ENCODE measurements at places on chromosomes 4 and X.
A peak's percentile ranks its signal among the peaks of the same experiment; 100 is the strongest.

- peak; percentile 80 for DNase-seq
These were observed 83.5 kb upstream of the AFF2 start for GRCh38 chrX:148416931-148417330.

GRCh38 chr4:48680848-48681568 is 99.1 kb downstream of the FRYL start:
- no peak for DNase-seq

- no peak for DNase-seq
These were observed 181.1 kb downstream of the MID1IP1 start for GRCh38 chrX:38982370-38982769.

- no peak for DNase-seq
These were observed 9.3 kb downstream of the ZNF81 start for GRCh38 chrX:47846040-47846439.

- peak; percentile 17 for DNase-seq
These were observed 3.4 kb downstream of the YTHDC1 start for GRCh38 chr4:68346461-68346860.

- no peak for DNase-seq
These were observed 89.2 kb downstream of the ZNF330 start for GRCh38 chr4:141309874-141310273.

GRCh38 chr4:2458546-2459491 is 10.1 kb upstream of the RNF4 start:
- DNase-seq: no peak

- no peak for DNase-seq
These were observed 154.2 kb downstream of the SHOX start for GRCh38 chrX:784829-785228.

DNA sequence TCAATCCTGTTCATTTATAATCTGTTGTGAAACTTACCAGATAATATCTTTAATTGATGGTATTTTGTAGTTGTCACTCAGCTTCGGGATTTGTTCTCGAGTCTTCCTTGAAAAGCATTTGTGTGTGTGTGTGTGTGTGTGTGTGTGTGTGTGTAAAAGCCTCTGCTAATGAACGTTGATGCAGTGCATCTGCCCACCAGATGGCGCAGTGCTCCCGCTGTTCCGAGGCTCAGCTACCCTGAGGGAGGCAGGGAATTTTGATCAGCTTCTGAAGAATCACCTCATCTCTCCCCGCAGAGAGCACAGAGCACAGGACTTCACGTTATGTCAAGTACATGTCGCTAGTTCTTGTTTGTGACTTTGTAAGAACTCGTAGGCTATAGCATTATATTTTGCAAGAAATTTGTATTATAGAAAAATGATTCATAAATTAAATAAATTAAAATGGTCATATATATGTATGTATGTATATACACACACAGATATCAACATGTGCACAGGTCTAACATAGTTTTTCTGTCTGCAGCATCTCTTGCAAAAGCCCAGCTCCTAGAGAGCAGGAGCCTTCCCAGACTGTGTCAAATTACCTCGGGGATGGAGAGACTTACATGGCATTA is 316.7 kb upstream of the IGFBP7 start:
- peak; percentile 61 for DNase-seq

GRCh38 chr4:39233783-39234182 is 51.5 kb downstream of the WDR19 start:
- no peak for DNase-seq

GRCh38 chrX:85630901-85631300 is 251.4 kb upstream of the POF1B start:
- no peak for DNase-seq

- no peak for DNase-seq
These were observed 1.0 kb downstream of the SLC25A5 start for GRCh38 chrX:119469313-119469635.

GRCh38 chr4:53647547-53647946 is 56.3 kb upstream of the LNX1 start:
- no peak for DNase-seq

- peak; percentile 77 for DNase-seq
These were observed 388.2 kb downstream of the STIM2 start for GRCh38 chr4:27248829-27249228.

GRCh38 chr4:88765729-88766128 is 68.1 kb upstream of the NAP1L5 start:
- peak; percentile 82 for DNase-seq

GRCh38 chrX:96430756-96431455 is 253.7 kb upstream of the DIAPH2 start:
- DNase-seq: no peak

GRCh38 chrX:8273451-8273895 is 102.4 kb upstream of the VCX2 start:
- peak; percentile 3 for DNase-seq

GRCh38 chr4:18850867-18851266 is 829.3 kb upstream of the LCORL start:
- DNase-seq: no peak

- DNase-seq: no peak
These were observed 25.7 kb downstream of the USP53 start for GRCh38 chr4:119238068-119238722.

DNA sequence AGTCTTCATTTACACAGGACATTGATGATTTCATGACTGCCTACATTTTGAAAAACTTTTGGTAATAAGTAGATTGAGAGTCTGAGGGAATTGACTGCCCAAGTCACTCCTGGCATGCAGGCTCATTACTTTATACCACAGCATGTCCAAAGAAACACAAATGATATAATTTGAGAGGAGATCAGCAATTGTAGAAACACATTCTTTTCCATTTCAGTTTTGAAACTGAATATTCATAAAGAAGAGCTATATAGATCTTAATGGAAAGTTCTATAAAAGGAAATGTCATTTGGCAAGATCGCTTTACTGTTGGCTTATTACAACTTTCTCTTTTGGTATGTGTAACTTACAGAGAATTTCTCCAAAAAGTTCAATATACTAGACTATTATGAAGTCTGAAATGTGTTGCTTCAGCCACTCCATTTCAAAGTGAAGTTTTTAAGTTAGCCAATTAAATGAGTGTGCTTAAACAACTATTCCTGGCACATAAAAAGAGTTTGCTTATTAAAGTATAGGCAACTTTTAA is 158.0 kb downstream of the ARAP2 start:
- DNase-seq: no peak

GRCh38 chr4:87209182-87209581 is 11.2 kb downstream of the KLHL8 start:
- DNase-seq: no peak

GRCh38 chr4:57191523-57192034 is 81.4 kb upstream of the IGFBP7 start:
- peak; percentile 7 for DNase-seq

DNA sequence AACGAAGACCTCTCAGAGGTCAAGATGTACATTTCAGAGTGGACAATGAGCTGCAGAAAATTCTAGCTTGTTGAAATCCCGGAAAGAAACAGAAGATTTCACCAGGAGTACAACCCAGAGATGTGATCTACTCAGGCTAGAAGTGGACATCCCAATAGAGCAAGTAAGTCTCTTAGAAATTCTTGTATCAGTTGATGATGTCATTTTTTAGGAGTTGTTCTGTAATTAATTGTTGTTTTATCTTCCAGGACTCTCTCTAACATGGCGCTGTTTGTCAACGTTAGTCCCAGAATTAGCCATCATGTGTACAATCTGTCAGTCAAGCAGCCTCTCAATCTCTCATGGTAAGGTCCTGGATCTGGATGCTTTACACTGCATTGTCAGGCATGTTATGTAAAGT is 174.4 kb downstream of the GRIA3 start:
- DNase-seq: no peak

- DNase-seq: peak; percentile 76
These were observed 84.4 kb downstream of the STOX2 start for GRCh38 chr4:183989461-183989860.

GRCh38 chr4:19999276-19999675 is 252.4 kb upstream of the SLIT2 start:
- no peak for DNase-seq

GRCh38 chr4:146275370-146275769 is 61.0 kb downstream of the REELD1 start:
- no peak for DNase-seq

DNA sequence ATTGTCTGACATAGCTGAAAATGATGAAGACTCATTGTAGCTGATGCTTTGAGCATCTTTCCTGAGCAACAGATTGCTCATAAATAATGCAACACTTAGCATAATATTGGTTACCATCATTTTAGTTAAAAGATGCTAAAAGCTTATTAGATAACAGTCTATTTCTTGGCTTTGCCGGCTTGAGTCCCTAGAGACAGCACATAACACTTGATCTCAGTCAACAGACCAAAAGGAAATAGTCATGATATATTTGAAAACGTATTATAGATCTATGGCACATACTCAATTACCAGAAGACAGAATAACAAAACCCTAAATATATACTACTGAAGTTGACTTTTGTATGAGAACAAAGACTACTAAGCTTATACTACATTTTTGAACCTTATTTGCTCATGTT is 846.7 kb upstream of the EPHA5 start:
- DNase-seq: no peak

- DNase-seq: peak; percentile 85
These were observed 105.0 kb downstream of the TBL1X start for GRCh38 chrX:9569876-9570301.

DNA sequence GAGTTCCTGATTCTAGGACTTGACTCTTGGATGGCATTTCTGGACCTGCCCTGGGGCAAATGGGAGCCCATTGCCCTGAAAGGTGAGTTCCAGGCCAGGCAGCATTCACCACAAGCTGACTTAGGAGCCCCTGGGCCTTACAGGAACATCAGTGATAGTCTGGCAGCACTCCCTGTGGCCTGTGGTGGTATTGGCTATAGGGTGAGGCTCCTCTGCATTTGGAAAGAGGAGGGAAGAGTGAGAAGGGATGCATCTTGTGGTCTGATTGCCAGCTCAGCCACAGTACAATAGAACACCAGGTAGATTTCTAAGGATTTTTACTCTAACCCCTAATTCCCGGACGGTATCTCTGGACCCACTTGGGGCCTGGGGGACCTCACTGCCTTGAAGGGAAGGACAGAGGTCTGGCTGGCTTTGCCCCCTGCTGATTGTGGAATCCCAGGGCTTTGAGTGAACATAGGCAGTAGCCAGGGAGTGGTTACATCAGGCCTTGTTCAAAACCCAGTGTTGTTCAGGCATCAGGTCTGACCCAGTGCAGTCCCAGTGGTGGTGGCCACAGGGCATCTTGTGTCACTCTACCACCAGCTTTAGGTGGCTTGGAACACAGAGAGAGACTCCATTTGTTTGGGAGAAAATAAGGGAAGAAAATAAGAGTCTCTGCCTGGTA is 32.9 kb downstream of the MAGED4 start:
- DNase-seq: no peak

GRCh38 chrX:40094041-40094899 is 3.5 kb downstream of the BCOR start:
- DNase-seq: peak; percentile 68

- DNase-seq: peak; percentile 55
These were observed 404.6 kb downstream of the PRDM5 start for GRCh38 chr4:120517966-120518365.

- DNase-seq: no peak
These were observed 505.7 kb downstream of the PACRGL start for GRCh38 chr4:21205821-21206531.

GRCh38 chrX:45422216-45422925 is 221.7 kb upstream of the DIPK2B start:
- peak; percentile 75 for DNase-seq

DNA sequence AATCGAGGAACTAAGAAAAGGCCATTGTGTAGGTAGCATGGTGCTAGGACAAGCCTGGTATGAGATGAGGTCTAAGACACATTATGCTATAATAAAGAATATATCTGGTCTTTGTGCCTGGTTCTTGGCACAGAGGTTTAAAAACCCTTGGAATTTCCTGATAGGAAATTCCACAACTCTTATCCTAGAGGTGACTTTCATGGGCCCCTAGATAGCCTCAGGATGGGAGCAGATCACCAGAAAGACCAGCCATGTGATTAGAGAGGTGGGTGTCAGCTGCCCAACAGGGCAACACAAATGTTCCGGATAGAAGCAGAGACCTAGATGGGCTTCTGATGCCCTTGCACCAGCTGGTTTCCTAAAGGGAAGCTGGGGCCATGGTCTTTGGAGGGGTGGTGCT is 107.2 kb downstream of the SCD5 start:
- DNase-seq: no peak

GRCh38 chr4:3880615-3881120 is 114.5 kb downstream of the ADRA2C start:
- peak; percentile 43 for DNase-seq

- no peak for DNase-seq
These were observed 20.9 kb upstream of the SOD3 start for GRCh38 chr4:24774452-24774851.

- DNase-seq: peak; percentile 61
These were observed 116.1 kb downstream of the REELD1 start for GRCh38 chr4:146330392-146330791.

DNA sequence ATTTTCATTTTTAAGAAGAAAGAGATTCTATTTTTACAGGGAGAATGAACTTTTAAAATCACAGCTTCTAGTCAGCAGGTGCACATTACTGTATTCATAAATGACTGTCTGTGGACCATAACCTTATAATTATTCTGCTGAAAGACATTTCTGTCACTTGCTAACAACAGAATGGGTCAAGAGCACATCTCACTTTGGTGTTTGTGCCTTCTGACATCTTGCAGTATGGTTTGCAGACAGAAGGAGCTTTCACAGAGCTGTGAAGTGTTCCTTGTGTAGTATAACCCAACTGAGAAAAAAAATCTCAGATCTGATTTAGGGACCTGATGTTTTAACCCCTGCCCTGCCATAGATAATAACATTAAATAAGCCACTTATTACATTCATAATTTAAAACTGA is 131.4 kb upstream of the CTSO start:
- no peak for DNase-seq

DNA sequence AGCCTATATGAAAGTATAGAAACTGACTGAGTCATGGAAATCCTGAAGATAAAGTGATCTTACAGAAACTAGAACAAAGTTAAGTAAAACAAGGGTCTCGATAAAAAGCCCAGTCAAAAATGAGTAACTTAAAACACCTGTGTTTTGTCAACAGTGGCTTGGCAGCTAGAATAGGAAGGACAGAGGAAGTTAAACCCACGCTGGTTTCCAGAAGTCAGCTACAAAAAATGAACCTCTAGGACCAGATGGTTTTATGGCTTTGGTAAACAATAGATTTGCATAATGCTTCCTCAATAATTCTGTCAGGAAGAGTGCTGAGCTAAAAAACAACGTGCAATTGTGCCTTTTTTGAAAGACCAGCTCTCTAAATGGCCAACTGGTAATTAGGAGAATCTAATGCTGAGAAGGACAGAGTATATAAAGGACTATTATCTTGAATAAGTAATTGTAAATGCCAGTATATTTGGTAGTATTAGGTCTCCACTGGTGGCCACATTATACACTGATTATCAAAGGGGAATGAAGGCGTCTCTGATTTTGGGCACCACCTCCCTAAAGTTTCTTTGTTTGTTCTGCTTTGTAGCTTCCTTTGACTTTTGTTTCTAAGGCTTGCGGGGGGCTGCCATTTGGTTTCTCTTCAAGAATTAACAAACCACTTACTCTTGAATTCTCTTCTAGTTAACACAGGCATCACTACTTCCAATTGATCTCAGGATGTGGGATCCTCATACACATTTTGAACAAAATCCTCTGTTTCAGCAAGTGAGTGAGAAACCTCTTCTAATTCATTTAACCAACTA is 72.2 kb upstream of the PPP3CA start:
- no peak for DNase-seq
